ENCODE measurements at places on chromosomes 2 and 18.
A peak's percentile ranks its signal among the peaks of the same experiment; 100 is the strongest.

DNA sequence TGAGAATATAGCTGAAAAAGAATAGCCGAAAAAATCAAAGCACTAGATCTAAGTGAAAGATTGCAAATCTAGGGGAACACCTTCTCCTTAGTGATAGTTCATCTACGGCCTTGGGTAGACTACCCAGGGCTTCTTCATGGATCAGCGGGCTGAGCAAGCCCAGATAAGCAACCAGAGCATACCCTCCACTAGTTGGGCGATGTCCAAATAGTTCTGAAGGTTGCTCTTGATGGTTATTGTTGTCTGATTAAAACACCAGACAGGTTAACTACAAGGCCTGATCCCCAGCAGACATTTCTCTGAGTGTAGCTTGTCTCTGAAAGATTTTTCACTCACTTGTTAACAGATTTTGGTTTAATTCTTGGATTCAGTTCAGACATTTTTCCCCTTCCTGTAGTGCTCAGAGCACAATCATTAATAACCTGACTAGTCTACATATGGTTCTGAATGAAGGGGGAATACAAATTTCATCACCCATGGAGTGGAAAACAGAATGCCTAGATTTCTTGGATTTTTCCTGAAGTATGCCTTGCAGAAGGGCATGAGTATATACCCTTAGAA, 99.6 kb downstream of the BABAM2 start:
- no peak for DNase-seq

DNA sequence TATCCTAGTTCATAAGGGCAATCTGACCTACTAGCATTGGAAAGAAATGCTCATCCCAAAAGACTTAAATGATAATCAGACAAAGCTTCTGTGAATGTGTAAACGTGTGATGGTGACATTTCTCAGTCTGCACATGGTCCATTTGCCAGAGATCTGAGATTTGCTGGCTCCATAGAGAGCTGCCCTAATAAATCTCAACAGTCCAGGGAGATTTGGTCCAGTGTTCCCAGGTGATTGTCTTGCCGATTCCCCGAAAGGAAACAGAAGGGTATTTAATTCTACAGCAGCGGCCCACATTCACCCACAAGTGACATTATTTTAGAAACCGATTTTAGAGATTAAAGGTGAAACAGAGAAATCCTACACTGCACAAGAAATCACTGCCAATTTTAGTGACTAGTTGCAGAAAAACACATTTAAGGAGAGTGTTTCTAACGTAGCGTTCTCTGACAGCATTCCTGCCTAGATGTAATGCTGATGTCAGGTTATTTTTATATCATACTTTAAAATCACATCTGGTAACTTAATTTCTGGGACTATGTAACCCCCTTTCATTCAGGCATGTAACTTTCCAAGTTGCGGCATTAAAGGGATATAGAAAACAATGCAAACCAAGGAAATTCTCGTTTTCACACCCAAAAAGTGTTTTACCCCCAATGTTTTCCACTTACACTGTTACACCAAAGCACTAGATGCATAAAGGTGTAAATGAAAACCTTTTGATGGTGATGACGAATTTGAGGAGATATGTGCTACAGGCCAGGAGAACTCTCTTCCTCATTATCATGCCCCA, 231.9 kb upstream of the FN1 start:
- no peak for DNase-seq

DNA sequence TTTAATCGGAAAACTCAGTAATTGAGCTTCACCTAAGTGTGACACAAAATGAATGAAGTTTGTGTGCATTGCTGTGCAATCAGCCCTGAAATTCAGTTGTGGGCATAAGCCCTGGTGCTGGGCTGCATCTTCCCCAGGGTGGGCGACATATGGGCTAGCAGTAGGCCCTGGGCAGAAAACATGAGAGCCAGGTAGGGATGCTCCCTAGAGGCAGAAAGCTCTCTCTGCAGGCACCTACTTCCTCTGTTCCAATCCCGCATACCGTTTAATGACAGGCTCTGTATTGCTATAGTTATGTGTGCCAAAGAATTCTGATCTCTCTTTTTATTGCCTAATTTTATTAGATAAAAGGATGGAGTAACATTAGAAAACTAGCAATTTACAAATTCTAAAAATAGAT, 456.7 kb downstream of the NRXN1 start:
- DNase-seq, result no peak

GRCh38 chr2:69380072-69380917, 6.7 kb downstream of the GFPT1 start:
- no peak for DNase-seq

DNA sequence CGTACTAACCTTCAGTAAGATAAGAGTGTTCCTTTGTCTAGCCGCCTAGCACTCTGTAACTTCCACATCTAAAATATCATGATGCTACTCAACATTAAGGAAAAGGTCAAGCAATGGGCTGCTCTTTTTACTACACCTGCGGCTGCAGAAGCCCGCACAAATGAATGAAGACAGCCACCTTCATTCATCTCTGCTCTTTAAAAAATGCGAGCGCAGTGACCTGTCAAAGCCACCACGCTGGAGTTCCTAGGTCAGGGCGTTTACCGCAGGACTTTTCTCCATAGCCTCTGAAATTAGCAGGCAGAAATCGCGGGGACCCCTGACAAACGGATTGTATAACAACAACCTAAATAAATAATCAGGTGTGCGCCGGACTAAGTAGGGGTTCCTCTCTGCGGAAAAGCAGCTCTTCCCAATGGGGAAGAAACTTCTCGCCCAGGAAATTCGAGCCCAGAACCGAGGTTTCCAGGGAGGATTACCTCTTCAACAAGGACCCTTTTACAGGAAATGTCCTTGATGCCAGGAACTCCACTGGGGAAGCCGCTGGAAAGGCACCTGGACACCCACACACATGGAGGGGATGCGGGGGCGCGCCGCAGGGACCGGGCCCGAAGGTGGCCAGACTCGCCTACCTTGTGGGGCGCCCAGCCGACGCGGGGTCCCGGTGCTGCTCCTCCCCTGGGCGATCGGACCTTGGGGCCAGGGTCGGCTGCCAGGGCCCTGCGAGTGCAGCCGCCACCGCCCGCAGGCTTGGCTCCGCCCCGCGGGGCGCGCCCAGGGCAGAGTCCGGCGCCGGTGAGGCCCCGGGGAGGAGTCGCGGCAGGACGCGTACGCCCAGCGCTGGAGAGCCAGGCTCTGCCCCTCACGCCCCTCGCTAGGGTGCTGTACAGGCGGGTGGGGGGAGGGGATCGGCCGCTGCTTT, at the start of gene CCDC68:
Gene CCDC68, minus strand, starts transcription at position 758 of the 922 bp plus-strand sequence. CDS start 16,670 bp downstream, outside the sequence.
- DNase-seq, result no peak

GRCh38 chr2:8015848-8016600, 665.8 kb upstream of the ID2 start:
- DNase-seq, result no peak

DNA sequence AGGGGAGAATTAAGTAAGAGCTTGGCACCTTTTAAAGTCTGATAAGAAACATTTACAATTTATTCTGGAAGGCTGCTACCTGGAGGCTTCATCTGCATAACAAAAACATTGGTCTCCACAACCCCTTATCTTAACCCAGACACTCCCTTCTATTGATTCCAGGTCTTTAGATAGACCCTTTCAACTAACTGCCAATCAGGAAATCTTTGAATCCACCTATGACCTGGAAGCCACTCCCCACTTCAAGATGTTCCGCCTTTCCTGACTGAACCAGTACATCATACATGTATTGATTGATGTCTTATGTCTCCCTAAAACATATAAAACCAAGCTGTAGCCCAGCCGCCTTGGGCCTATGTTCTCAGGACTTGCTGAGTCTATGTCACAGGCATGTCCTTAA, 289.4 kb downstream of the AGPS start:
- no peak for DNase-seq

- no peak for DNase-seq
Observed at GRCh38 chr2:241961454-241961853, 91.9 kb downstream of the RTP5 start.

DNA sequence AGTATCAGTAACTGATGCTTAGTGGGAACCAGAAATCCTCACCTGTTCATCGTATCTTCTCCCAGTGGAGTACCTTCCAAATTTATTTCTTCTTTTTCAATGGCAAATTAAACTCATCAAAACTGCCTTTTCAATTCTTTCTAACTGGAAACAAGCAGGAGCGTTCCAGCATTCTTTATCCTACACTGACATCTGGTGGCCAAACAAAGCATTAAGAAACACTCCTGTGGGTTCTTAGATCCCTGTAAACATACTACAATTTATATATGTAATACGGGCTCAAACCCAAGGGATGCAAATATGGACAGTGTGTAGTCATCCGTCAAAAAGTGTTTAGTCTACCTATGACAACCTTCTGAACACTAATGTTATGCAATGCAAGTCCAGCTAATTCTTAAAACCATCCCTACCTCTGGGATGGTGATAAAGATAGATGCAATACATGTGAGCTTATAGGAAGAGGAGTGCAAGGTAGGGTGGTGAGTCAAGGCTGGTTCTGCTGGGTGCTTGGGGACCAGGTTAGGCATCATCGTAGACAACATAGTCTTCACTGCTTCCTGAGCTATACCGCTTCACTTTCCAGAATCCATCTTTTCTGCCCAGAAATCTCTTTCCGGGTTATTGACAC, 375.0 kb downstream of the CTNNA2 start:
- no peak for DNase-seq

DNA sequence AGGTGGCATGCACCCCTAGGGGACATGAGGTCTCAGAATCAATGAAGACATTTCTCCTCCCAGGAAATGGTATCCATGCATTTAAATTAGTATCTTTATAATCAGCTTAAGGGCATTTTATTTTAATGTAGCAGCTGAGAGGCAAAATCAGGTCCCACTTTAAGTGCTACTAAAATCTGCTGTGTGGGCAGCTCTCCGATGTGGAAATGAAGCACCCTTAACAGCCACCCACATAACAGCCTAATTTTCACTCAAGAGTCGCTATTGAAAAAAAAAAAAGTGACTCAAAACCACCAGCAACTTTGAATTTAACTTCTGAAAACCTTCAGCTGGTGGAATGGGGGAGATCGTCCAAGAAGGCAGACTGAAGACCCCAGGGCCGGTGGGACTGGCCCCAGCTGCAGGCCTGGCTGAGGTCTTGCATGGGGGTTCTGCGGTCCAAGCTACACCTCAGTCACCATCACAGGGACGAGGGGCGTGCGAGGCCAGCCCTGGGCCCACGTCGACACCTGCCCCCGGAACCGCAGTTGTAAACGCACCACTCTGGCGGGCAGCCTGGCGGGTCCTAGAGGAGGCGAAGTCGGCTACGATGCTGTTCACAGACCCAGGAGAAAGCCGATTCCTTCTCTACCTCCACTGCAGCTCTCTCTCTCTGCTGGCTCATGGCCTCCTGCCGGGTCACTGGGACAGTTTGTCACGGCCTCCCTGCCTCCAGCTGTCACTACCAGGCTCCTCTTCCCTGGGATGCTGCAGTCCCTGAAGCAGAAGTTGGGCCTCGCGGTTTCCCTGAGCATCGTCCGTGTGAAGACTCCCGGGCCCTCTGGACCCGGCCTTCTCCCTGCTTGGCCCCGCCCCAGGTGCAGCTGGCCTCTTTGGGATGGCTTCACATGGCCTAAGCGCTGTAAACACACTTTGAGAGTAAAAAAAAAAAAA, 111.9 kb downstream of the KCNF1 start:
- no peak for DNase-seq

DNA sequence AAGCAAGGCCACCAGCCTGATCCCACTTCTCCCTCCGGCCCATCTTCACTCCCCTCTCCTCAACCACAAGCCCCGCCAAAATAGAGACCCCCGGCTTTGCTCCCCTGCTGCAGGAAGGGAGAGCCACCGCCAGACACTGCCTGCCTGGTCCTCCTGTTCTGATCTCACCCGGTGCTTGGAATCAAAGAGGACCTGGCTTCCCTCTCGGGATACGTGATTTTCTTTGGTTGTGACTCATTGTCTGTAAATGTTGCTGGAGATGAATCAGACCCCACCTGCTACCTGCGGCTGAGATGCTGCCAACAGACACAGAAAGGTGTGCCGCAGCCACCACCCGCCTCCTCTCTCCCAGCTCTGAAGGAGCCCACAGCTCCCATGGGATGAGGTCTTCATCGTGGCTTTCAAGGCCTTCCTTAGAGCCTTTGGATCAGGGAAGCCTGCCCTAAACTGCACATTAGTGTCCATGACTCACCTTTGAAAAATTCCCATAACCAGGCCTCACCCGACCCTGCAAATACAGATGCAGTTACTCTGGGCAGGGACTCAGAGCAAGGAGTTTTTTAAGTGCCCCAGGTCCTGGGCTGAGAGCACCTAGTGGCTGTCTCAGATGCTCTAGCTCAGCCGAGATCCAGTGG, 79.4 kb upstream of the ZNF532 start:
- no peak for DNase-seq

DNA sequence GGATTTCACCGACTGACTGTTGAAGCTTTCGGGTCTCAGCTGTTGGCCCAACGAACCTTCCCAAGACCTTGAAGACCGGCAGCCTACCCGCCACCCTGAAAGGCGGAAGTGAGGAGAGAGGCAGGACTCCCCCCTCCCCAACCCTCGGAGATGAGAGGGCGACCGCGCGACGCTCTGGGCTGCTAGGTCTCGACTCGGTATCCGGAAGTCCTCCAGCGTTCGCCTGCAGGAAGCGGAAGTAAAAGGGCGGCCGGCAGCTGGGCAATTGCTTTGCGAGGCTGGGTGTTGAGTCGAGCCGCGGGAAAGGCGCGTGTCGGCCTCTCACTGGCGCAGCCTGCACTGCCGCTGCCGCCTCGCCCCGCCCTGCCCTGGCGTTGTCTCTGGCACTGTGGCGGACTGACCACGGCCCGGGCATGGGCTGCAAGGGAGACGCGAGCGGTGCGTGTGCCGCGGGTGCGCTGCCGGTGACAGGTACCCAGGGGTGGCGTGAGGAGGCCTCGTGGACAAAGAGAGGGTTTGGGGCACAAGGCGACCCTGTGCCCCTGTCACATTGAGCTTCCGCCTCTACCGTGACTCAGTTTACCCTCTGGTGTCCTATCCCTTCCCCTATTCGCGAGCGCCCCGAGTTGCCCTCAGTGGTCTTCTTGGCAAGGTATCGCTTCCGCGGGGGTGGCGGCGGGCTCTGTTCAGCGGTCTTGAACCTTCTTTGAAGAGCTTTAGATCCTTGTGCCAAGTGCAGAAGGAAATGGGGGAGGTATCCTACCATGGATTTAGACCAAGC, at the start of gene UGGT1:
Gene UGGT1, plus strand, starts transcription at position 256 of the 781 bp plus-strand sequence. Its CDS starts 158 bp downstream, at position 414.
- peak; percentile 81 for DNase-seq

DNA sequence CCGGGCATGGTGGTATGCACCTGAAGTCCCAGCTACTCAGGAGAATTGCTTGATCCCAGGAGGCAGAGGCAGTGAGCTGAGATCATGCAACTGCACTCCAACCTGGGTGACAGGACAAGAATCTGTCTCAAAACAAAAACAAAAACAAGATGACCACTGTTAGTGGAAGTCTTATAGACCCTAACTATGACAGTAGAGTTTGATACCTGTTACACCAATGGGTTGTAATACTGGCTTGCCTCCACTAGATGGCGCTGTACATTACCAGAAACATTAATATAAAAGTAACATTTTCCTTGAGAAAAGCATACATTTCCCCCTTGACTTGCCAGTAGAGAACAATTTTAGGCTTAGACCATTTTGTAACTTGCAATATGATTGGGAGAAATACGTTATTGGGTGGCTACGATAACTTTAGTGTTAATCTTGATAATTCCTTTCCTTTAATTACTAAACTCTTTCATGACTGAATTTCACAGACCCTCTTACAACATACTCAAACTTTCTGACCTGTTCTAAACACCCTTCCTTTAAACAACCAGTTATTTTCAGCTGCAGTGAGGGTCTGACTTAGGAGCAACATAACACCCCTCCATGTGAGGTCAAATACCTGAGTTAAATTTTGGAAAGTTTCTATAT, 19.5 kb downstream of the SLC25A52 start:
- peak; percentile 2 for DNase-seq

- DNase-seq, result no peak
Observed at GRCh38 chr2:231461516-231461971, 2.7 kb downstream of the NCL start.

GRCh38 chr2:213678437-213679218, 394.4 kb downstream of the SPAG16 start:
- no peak for DNase-seq
